Activated CD4-positive, alpha-beta T cell treated with anti-CD3 and anti-CD28 coated beads for 4 hours (primary cell): ENCODE measurements at places on chromosomes 16 and 17.

DNA sequence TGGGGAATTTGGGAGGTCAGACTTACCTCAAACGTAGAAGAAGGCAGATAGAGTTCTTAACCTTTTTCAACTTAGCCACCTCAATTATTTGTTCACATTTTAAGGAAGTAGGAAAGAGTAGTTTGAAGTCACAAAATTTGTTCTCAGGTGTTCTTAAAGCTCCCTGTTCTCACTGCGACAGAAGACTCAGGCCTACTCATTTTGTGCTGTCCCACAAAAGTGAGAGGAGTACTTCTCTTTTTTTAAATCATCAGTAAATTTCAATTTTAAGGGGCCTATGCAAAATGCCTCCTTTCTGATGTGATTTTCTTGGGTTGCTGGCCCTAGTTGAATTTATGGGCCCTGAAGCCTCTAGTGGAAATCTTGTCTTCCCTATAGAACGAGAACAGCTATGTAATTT lies 133.4 kb downstream of the MAP2K6 start:
- DNase-seq = no peak

DNA sequence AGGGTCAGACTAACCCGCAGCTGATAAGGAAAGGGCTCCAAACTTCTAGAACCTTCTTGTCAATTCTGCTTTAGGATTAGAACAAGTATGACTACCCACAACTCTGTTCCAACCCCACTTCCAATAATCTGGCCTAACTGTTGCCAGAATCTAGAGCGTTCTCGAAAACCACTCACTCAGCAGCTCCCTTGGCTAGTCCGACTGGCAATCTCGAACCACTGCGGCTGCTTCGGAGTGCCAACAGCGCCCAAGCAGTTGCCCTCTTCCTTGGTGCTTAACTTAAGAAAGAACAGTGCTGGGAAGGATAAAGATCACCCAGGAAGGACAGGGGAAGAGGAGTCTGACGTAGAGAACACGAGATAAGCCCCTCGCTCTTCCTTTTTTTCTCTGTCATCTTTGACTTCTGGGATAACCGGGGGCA lies 818 bp downstream of the DNAJC7 start:
- no peak for DNase-seq

DNA sequence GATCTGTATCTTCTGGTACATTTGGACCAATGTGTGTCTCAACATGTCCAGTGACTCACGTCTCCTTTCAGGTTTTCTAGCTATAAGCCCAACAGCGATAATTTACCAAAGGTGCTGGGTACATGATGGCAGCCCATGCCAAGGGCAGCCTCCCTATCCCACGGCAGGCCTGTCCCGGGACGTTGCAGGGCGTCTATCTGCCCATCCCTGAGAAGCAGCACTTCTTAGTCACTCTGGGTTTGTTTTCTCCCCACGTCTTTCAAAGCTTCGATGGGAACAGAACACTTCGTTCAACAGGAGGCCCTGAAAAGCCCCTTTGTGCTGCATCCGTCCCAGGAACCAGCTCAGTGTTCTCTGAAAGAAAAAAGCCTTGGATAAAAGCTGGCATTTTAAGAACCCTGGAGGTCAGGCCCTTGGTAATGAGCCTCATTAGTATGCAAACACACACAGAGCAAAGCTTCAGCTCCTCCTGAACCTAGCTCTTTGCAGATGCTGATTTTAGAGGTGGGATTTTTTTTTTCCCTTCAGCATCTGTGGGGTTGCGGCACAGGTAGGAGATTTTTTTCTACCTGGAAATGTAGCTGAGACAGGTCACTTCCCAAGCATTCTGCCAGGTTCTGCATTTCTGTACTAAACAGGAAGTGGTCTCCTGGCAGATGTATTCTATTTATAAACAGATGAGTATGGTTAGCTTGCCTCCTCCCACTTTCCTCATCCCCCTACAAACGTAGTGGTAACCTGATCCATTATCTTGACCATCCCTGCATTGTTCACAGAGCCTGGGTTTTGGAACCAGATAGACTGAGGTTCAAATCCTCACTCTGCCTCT lies 17.5 kb upstream of the MT4 start:
- DNase-seq = no peak

DNA sequence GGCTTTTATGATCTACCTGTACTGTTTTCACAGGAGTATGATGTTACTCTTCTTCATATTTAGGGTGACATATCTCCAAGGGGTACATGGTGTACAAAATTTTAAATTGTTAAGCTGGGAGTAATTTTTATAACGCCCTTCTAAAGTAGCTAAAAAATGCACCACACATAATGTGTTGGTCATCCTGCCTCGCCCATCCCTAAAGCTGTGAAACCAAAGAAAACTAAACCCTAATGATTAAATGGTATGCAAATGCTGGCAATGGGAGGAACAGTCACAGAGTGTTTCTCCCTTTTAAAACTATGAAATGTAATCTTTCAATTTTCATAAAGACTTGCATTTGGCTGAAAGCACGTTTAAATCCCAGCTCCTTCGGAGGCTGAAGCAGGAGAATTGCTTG lies 2.0 kb upstream of the KRT24 start:
- DNase-seq = no peak

- no peak for DNase-seq
Observed at GRCh38 chr16:19607616-19608280, 52.2 kb downstream of the VPS35L start.

DNA sequence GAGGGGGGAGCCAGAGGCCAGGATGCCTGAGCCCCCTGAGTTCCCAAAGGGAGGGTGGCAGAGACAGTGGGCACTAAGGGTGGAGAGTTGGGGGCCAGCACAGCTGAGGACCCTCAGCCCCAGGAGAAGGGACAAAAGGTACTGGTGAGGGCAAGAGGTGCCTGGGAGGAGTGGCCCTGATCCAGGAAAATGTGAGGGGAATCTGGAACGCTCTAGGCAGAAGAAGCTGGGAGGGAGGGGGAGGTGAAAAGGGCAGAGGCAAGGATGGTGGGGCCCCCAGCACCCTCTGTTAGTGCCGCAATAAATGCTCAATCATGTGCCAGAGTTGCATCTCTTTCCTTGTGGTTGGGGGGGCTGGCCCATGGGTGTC lies 1.1 kb downstream of the TCAP start:
- no peak for DNase-seq

DNA sequence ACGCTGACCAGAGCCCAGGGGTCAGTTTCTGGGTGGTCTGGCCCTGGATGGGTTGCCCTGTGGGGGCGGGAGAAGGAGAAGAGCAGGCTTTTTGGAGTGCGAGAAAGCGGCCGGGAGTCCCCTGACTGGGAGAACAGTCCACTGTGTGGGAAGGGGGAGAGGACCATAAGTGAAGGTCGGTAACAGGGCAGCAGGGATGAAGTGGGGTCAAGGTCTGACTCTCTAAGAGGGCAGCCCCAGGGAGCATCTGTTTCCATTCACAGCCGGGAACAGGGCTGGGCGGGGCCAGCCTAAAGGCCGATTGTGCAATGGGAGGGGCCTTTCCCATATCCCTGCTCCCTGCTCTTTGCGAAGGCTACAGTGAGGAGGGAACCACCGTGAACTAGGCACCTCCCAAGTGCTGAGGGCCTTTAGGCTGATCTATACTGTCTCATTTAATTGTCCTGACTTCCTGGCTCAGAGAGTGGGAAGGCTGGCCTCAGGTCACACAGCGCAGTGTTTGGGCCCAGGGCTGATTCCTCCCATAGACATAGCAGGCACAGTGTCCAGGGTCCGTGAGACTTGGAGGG lies 10.4 kb upstream of the WFDC1 start:
- DNase-seq = no peak

DNA sequence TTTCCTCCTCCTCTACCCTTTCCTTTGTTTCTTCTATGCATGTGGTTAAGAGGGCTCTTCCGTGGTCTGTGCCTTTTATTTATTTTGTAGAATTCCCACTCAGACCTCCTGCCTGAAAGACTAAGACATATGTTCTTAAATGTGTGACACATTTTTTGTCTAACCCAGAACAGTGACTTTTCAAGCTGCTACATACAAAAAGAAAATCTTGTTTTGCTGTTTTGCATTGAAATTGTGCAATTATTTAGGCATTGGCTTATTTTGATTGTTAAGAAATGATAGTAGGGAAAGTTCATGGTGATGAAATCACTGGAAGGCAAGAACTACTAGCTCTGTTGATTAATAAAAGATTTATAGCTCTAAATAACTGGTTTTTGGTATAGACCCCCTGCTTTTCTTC lies 76.8 kb downstream of the TUBD1 start:
- DNase-seq = no peak

DNA sequence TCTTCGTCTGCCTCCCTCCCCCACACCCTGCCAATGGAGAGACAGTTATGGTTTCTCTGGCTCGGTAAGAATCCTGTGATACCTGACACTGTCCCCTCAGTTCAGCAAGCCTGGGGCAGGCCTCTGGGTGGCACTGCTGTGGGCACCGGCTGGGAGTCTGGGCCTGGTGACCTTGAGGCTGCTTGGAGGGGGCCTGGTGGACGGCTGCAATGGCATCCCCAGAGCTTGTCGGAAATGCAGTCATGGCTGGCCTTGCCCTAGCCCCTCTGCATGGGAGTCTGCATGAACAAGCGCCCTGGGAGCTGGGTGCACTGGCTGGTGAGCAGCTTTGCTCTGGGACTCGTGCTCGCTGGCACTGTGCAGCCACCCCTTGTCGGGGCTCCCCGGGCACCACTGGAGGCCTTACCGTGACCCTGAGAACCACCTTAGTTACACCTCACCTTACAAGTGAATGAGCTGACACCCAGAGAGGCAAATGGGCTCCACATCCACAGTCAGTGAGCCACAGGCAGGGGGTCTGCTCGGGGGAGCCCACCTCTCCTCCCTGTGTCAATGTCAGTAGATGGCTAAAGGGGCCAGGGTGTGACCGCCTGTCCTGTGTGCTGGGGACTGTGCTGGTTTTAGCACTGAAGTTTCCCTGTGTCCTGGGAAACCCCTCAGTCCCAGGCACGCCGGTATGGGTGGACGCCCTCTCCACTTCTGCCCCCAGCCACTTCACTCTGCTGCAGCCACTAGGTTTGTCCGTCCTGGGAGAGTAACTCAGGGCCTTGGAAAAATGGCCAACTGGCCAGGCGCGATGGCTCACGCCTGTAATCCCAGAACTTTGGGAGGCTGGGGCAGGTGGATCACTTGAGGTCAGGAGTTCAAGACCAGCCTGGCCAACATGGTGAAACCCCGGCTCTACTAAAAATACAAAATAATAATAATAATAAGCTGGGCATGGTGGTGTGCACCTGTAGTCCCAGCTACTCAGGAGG lies 1.4 kb downstream of the LGALS3BP start:
- no peak for DNase-seq

- DNase-seq = no peak
Observed at GRCh38 chr17:60165971-60166370, 16.2 kb downstream of the CA4 start.

GRCh38 chr16:84810518-84811273 lies 9.1 kb upstream of the CRISPLD2 start:
- no peak for DNase-seq

DNA sequence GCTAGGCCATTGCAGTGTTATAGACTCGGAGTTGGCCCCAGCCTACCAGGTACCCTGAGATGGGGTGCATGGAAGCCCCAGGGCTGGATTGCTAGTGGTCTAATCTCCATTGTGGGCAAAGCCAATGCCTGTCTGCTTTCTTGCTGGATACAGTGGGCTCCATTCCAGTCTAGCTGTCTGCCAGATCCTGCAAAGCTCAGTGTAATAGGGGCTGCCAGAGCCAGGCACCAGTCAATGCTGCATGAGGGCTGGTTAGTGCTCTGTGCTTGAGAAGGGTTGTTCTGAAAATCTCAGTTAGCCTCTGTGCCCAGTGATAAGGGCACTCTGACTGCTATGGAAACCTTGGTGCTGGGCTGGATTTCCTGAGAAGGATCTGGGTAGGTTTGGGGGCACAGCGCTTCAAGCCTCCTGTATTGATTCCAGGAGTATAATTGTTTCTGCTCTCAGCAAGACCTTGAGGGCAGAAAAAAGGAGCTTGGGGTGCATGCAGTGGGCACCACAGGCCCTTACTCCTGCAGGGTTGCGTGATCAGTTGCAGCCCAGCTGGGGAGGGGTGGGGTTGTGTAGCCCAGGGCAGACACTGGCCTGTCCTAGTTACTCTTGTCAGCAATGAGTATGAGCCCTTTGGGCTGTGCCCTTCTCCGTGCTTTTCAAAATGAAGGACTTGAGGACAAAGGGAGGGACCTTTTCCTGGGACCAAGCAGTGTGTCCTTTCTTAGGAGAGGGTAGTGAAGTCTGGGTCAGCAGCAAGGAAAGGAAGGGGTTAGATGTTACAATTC lies 19.0 kb downstream of the SMPD3 start:
- DNase-seq = no peak

DNA sequence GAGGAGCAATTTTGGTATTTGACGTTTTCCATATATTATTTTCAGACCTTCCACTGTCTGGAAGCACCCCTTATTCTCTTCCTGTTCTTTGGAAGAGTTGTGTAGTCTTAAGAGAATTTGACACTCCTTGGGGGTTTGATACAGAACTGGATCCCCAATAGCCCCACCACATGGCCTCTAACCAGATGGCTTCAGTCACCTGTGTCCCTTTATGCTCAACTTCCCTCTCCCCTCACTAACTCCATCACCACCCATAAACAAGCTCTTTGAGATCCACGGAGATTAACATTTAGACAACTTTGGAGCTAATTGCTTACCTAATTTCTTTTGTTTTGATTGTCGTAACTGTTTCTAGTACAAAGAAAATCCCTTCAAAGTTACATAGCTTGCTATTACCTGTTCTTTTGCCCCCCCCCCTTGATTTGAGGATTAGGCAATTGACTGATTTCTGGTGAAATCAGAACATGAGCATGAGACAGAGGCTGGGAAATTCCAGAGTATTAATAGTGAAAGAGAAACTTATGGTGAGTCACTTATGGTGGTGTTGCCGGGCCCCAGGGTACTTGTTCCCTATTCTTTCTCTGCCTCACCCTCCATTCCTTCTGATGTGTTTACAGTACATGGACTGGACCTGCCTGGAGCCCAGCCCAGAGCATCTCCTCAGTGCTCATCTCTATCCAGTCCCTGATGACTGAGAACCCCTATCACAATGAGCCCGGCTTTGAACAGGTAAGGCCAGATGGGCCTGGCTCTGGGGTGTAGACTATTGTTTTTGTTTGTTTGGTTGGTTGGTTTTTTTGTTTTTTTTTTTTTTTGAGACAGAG lies 7.5 kb downstream of the UBE2Z start:
- peak; percentile 60 for DNase-seq

DNA sequence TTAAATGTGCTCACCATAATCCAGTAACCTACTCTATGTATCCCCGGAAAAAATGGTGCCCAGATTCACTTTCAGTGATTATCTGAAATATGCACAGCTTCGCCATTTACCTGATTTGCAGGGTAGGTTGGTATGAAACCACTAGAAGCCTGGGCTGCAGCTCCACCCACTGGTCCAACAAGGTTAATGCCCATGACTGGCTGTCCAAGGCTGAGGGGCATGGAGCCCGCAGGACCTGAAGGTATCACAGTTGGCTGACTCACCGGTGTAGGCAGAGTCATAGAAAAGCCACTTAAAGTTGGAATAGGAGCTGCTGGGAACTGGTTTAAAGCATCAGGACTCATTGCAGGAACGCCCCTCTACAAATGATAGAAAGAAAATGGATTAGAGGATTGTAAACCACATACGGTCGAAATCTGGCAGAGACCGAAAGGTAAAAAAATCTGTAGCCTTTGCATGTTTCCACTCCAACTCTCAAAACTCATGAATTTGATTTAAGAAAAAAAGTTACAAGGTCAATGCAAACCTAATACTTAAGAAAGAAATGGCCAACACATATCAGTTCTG lies 38.6 kb downstream of the SYNRG start:
- peak; percentile 4 for DNase-seq
